Activated T-helper 1 cell treated with anti-CD3 and anti-CD28 coated beads, Interleukin-2, amount 50 U/mL, for 16 hours (primary cell): ENCODE measurements at places on chromosomes 13 and 19.

DNA sequence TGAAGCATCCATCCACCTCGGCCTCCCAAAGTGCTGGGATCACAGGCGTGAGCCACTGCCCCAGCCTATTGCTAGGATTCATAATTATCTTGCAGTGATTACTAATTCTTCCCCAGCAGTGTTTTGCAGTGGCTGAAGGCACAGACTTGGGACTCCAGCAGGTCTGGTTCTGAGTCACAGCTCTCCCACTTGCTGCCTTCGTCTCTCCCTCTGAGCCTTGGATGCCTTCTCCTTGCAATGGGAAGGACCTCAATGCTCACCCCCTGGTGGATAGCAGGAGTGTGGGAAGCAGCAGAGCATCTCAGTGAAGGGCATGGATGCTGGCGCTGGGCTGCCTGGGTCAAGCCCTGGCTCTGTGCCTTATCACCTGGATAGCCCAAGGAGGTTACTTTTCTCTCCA is 37.6 kb upstream of the SHKBP1 start:
- no peak for DNase-seq

DNA sequence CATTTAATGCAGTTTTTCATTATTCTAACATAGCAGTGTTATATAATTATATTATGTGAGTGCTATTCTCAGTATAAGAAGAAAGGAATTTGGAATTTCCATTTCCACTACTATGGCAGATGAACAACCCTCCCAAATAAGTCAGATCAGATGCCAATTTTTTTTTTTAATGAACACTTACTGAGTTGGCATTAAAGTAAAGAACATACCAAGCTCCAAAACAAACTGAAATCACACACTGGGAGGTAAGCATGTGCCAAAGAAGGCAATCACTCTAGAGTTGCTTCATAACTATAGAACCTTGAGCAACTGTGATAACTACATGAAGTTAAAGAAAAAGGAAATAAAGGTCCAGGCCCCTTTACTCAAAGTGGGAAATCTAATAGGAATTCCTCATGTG is 90.3 kb downstream of the RNF17 start:
- no peak for DNase-seq

DNA sequence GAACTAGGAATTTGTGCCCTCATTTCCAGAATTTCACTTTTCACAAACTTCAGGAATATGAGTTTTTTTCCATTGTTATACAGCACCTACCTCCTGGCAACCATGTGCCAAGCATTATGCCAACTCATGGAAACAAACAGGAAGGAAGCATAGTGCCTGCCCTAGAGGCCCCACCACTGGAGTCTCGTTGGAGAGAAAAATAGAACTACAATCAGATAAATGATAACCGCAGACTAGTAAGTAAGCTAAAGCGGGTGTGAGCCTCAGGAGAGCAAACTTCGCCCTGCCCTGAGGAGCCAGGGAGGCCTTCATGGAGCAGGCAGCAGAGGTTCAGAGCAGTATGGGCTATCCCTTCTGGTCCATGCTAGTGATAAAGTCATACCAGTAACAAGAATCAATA is 75.9 kb downstream of the FRY start:
- DNase-seq: no peak

DNA sequence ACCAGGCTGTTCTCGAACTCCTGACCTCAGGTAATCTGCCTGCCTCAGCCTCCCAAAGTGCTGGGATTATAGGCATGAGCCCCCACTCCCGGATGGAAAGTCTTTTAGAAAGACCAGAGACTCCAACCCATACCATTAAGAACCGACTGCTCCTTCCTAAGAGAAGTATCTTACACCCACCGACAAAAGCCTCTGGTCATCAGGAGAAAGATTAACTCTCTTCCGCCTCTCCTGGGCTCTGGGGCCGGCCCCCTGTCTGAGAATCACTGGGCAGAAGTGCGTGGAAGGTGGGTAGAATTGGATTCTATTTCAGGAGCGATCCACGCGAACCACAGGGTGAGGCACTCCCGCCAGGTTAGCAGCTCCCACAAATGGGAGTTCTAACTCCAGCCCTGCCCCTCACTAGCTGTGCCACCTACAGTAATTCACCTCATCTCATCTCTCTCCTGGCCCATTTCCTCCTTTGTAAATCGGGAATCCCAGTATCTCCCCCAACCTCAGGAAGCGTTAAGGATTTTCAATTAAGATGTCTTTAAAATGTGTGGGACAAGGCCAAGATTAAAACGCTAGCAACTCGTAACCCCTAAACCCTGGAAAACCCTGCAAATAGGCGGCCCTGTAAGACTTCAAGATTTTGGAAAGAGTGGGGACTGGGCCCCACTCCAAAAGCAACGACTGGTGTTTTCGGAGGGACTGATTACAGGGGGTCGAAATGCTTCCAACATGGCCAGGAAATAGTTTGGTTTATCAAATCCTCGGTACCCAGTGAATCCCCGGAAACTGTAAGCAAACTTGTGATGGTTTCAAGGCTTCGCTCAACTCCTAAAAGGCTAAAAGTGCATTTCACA is 1.3 kb downstream of the HNRNPL start:
- no peak for DNase-seq

DNA sequence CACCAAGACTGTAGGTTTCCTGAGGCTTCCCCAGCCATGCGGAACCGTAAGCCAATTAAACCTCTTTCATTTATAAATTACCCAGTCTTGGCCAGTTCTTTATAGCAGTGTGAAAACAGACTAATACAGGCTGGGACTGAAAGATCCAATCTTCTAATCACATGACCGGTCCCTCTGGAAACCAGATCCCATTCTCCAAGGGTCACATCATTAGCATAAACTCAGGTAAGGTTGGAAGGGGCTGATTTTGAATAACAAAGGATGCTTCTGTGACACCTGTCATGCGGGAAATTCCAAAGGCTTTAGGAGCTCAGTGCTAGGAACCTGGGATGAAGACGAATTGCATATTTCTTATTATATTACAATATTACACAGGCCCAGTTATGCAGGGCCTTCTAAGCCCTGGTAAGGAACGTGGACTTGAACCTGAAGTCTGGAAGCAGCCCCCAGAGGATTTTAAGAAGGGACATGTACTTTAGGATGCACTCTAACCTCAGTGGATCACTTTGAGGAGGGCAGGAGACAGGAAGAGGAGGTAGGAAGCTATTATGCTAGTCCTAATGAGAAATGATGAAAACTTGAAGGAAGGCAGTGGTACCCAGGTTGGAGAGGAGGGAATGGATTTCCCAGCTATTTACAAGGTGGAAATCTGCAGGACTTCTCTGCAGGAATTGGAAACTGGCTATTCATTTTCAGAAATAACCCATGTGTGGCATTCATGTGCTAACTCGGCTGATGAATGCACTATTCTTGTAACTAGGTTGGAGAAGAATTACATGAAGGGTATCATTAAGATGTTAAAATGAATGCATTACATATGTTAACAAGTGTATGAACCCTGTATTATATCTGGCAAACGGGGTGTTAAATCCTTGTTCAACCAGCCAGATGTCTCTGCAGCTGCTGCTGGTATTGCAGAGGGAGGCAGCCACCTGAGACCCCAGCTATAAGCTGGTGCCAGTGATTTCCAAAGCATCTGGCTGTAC is 19.3 kb downstream of the TNFSF11 start:
- DNase-seq: no peak

GRCh38 chr13:29451976-29452375 is 143.5 kb downstream of the SLC7A1 start:
- DNase-seq: no peak

GRCh38 chr19:33063356-33063752 is 1.3 kb downstream of the RHPN2 start:
- no peak for DNase-seq

- no peak for DNase-seq
Measured at GRCh38 chr19:12939975-12940423, 1.6 kb downstream of the CALR start.

- DNase-seq: no peak
Measured at GRCh38 chr13:60220072-60220471, 56.3 kb upstream of the DIAPH3 start.

- DNase-seq: no peak
Measured at GRCh38 chr13:47415048-47415447, 518.2 kb upstream of the HTR2A start.

GRCh38 chr19:45150751-45151281 is 10.0 kb downstream of the NKPD1 start:
- no peak for DNase-seq

GRCh38 chr13:39468306-39468705 is 134.7 kb downstream of the LHFPL6 start:
- DNase-seq: no peak

- DNase-seq: no peak
Measured at GRCh38 chr13:79360095-79360494, 46.0 kb downstream of the RBM26 start.

- DNase-seq: no peak
Measured at GRCh38 chr13:25756912-25757311, 294.9 kb downstream of the SHISA2 start.

DNA sequence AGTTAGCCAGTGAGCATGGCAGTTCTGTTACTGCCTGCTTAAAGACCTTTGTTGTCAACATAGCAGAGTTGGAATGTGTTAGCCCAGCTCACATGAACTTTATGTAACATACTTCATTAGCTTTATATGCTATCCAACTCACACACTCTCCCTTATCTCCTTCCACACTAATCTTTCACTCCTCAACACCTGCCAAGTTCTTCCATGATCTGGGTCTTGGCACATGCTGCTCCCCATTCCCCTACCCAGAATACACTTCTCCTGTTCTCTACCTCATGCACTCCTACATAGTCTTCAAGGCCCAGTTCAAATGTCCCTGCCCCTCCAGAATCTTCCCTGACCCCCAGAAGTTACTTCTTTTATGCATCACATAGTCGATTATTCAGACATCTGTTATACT is 179.3 kb downstream of the KATNAL1 start:
- no peak for DNase-seq

GRCh38 chr19:6250024-6250615 is 29.7 kb downstream of the MLLT1 start:
- DNase-seq: no peak

DNA sequence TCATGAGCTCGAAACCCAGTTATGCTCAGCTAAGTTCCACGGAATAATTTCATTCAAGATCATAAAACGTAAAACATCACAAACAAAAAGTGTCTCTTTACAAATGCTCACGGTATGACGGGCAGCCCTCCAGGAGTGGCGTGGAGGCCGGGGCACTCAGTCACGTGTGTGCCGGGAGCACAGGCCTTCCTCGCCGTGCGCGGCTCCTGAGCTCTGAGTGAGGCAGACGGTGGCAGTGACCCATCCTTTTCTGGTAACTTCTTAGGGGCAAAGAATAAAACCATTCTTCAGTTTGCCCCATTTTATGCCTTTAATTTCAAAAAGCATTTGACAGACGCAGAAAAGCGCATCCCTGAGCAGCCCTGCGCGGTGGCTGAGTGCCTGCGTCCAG is 72.8 kb downstream of the ATP11A start:
- DNase-seq: no peak

- no peak for DNase-seq
Measured at GRCh38 chr13:46698910-46699460, 98.0 kb downstream of the ESD start.

- DNase-seq: no peak
Measured at GRCh38 chr19:33259539-33259938, 33.9 kb upstream of the SLC7A10 start.

DNA sequence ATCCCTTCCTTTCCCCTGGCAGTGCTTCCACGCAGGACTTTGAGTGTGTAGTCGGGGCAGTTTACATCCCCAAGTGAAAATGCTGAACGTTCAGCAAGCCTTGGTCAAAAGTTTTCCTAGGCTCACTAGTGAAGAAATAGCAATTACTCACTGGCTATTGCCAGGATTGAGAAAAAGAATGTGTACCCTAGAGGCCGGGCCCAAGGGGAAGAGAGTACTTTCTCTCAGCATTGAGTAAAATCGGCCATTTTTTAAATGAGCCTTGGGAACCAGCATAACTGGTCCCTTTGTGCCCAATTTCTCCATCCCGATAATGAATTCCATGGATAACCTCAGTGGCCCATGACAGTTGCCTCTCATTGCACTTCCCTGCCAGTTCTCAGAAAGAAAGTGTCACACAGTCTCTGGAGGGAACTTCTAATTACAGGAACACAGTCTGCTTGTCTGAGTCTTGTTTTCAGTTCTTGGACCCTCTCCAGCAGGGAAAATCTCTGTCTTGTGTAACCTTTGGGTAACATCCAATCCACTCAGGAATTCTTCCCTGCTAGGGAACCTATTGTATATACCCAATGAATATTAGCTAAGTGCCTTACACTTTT is 7.3 kb upstream of the OR7D2 start:
- no peak for DNase-seq

DNA sequence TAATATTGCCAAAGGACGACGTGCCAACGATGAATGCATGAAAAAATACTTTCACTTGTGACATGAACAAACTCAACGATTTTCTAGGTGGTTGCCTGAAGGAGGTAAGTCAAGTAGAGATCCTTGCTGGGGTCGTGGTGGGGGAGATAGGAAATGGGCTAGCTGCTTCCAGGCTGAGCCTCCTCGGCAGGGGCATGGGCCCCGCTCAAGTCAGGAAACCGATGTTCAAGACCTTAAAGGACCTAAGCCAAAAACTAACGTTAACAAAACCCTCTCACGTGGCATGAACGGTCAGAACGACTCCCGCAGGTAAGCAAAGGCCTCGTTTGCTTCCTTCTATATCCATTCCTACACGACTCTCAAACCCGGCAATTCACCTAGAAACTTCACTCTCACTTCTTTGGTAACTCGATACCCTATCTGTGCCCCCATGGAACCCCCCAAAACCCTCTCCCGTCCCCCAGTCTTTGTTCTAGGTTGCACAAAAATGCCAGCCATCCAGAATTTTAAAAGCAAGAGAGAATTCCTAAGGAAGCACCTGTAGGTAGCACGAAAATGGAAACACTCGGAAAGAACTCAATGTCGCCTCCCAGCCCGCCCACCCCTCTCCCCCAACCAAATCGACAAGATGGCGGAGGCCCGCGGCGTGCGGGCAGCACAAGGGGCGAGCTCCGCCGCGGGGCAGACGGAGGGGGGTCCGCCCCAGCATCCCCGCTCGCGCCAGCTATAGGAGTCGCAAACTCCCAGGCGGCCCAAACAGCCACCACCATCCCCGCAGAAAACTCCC is 13.6 kb downstream of the ACP4 start:
- no peak for DNase-seq

- DNase-seq: no peak
Measured at GRCh38 chr13:103815619-103816018, 749.4 kb upstream of the SLC10A2 start.

- DNase-seq: no peak
Measured at GRCh38 chr13:105878119-105878700, 657.3 kb downstream of the EFNB2 start.
